ENCODE measurements at places on chromosomes 11 and 22.

GRCh38 chr11:35619116-35619854, 1.0 kb downstream of the FJX1 start:
- DNase-seq: no peak

DNA sequence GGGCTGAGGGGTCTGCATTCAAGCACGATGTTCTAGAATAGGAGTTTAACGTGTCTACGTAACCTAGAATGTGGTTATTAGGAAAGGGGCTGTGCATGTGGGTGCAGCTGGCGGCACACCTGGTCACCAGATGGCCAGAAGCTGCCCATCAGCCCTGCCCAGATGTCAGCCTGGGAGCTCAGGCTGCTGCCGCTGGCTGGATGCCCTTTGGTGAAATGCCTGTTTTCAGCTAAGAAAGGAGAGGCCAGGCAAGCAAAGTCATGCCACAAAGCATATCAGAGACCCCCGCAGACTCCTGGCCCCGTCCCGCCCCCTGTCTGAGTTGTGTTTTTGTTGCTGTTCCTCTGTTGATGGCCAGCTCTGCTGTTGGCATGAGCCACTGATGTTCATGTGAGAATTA, 11.3 kb upstream of the ADORA2A start:
- DNase-seq: no peak

DNA sequence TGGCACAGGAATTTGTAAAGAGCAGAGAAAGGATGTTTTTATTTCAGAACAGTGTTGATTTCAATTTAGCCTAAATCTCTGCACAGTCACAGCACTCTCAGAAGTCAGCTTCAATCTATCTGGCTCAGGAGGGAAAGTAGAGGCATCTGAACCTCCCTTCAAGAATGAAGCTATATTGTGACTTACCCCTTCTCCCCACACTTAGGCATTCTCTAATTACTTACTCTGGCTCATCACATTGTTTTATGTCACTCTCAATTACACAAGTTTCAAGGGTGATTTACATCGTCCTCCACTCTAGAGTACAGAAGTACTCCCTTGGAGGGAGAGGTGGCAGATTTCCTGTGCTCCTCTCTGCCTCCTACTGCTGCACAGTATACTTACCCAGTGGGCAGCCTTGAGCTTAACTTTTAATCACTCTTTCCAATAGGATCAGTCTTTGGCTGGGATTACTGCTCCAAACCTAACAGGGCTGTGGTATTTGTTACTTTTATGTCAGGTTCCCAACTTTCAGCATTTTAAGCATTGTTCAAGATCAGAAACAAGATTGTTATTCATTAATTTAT, 211.4 kb downstream of the AASDHPPT start:
- DNase-seq: no peak

- DNase-seq: no peak
Measured at GRCh38 chr11:12719221-12719620, 45.0 kb downstream of the TEAD1 start.

GRCh38 chr11:44842220-44842619, 108.5 kb downstream of the TP53I11 start:
- DNase-seq: no peak

GRCh38 chr11:120769906-120770305, 254.0 kb upstream of the TBCEL start:
- no peak for DNase-seq

DNA sequence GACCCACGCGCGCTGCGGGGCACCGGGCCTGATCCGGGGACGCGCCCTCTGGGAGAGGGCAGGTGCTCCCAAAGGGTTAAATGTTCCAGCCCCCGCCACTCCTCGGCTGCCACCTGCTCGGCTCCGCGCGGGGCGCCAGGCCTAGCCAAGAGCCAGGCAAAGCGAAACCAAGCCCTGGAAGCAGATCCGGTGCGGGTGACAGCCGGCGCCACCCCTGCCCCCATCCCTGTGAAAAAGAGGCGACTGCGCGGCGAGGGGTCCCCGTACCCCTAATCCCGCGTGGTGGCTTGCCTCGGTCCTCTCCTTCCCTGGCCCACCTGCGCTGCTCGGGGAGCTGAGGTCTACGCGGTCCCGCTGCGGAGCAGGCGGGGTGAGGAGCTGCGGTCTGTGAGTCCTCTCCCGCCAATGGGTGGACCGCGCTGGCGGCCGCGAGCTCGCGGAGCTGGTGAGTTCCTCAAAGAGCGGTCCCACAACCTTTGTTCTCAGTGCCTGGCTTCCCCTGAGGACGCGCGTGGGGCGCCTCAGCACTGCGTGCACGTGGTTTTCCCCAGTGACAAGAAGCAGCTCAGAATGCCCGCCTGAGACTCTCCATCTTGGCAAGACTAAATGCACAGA, at the start of gene ME3:
TSS of gene ME3 (minus strand) at position 610 of the 615 bp plus-strand sequence.
- DNase-seq: peak; percentile 16

GRCh38 chr11:57109331-57109730, 72.4 kb upstream of the LRRC55 start:
- no peak for DNase-seq

DNA sequence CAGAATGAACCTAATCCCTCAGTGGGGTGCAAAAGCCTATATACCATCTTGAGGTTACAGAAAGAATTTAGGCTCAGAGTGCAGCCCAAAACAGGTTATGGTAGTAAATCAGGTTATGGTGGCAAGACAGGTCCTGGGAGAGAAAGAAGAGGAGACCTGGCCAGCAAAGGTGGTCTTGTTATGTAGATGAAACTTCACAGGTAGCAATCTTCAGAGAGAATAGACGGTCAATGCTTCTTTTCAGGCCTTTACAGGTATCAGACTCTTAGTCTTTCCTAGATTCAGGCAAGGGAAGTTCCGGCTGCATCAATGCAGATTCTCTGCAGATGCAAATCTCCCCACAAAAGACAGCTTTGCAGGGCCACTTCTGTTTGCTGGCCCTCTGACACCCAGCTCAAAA, 45.8 kb upstream of the SORL1 start:
- DNase-seq: no peak

GRCh38 chr22:17549655-17550054, 13.6 kb upstream of the SLC25A18 start:
- DNase-seq: no peak

DNA sequence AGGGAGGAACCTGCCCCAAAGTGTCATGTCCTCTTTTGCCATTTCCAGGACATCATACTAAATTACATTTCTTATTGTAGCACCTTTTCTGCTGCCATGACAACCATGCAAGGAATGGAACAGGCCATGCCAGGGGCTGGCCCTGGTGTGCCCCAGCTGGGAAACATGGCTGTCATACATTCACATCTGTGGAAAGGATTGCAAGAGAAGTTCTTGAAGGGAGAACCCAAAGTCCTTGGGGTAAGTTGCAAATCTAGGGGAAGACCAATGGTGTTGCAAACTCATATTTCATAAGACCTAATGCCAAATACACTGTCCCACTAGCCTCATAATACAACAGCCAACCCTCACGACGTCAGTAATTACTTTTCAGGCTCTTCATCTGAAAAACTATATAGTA, 11.7 kb downstream of the MS4A4A start:
- no peak for DNase-seq

GRCh38 chr11:118095493-118095892, 8.7 kb upstream of the SMIM35 start:
- no peak for DNase-seq

DNA sequence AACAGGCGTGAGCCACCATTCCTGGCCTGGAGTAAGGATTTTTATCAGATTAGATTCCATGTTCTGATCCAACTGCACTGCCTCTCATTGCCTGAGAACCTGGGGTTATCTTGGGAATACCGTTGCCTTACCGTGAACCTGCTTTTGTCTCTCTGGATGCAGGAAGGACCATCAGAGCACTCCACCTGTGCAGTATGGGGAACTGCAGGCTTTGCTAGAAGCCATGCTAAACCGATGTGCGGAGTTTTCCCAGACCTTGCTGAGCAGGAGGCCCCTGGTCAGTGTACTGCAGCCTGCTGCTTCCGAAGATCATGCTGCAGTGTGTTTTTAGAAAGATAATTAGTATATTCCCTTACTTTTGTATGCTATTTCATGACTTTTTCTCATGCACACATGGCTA, 43.6 kb downstream of the MEI1 start:
- no peak for DNase-seq

DNA sequence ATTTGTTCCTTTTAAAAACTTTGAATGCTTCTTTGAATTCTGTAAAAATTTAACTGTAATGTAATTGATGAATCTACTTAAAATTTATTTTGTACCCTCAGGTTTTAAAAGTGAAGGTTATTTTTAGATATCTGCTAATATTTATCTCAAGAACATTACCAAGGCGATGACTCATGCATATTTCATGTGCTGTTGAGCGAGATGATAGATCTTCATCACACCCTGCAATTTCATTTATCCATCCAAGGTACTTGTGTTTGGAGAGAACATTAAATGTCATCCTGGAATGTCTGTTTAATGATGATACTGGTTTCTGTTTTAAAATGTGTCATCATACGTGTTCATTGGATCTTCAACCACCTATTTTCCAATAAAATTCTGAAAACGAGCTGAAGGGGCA, 6.7 kb upstream of the OOSP4A start:
- DNase-seq: no peak

- no peak for DNase-seq
Measured at GRCh38 chr11:123159183-123159857, 35.7 kb downstream of the CLMP start.

GRCh38 chr22:41915786-41916493, 1.1 kb upstream of the SHISA8 start:
- no peak for DNase-seq

- DNase-seq: no peak
Measured at GRCh38 chr11:108518581-108518980, 20.4 kb upstream of the POGLUT3 start.

- no peak for DNase-seq
Measured at GRCh38 chr11:83601914-83602527, 315.9 kb upstream of the CCDC90B start.

- no peak for DNase-seq
Measured at GRCh38 chr11:96680211-96681018, 290.6 kb downstream of the JRKL start.

DNA sequence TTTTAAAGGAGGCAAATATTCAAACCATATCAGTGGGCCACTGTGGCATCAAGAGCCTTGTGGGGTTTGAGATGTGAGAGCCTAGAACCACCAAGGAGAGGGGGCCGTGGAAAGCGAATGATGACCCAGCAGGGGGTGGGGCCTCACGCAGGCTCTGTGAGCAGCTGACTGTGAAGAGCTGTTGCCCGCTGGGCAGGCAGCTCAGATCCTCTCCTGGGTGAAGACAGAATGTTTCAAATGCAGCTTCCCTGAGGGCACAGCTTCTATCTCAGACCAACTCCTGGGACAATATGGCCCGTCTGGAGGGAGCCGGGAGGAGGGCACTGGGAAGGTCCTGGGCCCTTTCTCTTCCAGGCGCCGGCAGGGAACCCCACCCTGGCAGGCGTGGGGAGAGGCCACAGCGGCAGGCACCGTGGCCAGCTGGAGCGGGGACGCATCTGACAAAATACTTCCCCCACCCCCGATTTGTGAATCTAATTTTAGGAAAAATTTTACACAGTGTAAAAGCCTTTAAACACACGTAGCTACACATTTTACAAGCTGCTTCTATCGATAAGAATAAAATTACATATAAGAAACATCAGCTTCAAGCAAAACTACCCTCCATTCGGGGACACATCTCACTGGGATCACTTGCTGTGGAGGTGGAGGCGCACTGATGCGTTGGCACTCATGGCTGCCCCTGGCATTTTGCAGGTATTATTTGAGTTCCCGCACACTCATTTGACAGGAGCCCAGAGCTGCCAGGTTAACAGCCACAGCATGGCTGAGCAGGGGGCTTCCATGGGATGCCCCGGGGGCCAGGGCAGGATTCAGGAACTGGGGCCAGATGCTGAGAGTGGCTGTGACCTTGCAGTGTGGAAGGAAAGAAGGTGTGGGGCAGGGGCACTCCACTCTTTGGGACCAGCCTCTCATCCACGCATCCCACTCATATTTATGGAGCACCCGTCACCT, 40.3 kb downstream of the PARVG start:
- DNase-seq: no peak

GRCh38 chr22:27934069-27934468, 15.0 kb upstream of the PITPNB start:
- no peak for DNase-seq

- no peak for DNase-seq
Measured at GRCh38 chr11:45947885-45948284, 25.4 kb downstream of the LARGE2 start.

Data from activated CD8-positive, alpha-beta memory T cell treated with anti-CD3 and anti-CD28 coated beads for 48 hours (primary cell).